Fibroblast of upper back skin (primary cell): ENCODE measurements at places on chromosomes 4 and X.
A peak's percentile ranks its signal among the peaks of the same experiment; 100 is the strongest.

GRCh38 chr4:124943145-124943889, 230.8 kb upstream of the ANKRD50 start:
- peak; percentile 51 for DNase-seq

DNA sequence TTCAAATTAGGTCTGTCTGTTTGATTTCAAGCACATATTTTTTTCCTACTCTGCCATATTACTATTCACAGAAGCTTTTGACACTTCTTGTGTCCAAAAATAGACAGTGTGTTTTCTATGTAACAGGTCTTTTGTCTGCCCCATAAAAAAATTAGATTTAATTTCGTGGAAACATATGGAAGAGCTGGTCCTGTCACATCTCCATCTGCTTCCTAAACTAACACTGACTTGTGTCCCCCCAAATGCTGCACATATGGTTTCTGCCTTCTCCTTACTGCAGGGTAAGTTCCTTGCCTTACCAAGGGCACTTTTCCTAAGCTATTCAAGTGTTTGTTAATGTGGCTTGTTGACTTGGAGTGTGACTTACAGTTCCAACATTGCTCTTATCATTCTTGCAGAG, 340.7 kb upstream of the ARX start:
- DNase-seq: no peak

GRCh38 chrX:41096339-41096955, 11.2 kb downstream of the USP9X start:
- no peak for DNase-seq

GRCh38 chr4:182222766-182223165, 20.4 kb upstream of the TENM3 start:
- DNase-seq: no peak

DNA sequence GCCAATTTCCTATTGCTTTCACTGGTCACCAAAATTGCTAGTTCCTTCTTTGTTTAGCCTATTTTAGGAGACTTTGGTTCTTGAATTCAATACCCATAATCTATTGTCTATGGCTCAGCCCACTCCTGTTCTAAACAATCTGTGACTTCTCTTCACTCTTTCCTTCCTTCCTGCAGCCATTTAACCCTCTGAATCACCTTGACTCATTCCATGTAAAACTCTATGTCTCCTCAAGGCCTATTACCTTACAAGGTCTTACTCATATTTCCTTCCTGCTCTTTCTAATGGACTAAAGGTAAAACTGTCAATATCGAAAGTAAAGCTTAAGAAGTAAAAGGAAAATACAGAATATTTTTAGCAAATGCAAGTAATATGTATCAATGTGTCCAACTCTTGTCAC, 301.6 kb downstream of the ARHGAP24 start:
- DNase-seq: no peak

DNA sequence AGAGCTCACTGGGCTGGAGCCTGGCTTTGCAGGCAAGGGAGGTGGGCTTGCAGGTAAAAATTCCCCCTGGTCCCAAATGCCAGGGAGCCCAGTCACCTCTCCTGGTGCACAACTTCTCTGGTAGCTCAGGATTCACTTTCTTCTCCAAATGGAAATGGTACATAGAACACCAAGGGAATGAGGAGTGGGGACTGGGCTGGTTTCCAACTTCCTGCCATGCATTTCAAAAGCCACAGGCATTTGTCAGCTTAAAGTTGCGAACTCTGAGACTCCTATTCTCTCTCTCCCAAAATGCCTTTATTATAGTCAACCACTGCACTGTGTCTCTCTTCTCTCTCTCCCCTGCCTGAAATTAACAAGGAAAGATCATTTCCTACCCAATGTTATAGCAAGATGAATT, 177.3 kb downstream of the GRIA3 start:
- peak; percentile 57 for DNase-seq

DNA sequence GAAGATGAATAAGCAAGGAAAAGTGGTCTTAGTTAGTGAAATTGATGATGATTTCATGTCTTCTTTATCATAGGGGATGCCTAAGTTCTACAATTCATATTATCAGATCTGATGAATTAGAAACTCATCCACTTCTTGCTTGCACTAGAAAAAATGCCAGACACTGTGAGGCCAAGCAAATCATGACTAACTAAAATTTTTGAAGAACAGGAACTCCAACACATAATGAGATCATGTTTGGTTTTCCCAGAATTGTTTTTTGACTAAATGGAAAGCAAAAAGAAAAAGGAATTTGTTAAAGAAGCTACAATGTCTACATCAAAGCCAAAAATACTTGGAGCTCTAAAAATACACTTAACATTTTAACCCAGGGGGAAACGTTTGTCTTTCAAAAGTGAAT, 120.4 kb downstream of the ARSF start:
- peak; percentile 71 for DNase-seq
